GM10248 (cell line): ENCODE measurements at places on chromosomes 2 and 18.

DNA sequence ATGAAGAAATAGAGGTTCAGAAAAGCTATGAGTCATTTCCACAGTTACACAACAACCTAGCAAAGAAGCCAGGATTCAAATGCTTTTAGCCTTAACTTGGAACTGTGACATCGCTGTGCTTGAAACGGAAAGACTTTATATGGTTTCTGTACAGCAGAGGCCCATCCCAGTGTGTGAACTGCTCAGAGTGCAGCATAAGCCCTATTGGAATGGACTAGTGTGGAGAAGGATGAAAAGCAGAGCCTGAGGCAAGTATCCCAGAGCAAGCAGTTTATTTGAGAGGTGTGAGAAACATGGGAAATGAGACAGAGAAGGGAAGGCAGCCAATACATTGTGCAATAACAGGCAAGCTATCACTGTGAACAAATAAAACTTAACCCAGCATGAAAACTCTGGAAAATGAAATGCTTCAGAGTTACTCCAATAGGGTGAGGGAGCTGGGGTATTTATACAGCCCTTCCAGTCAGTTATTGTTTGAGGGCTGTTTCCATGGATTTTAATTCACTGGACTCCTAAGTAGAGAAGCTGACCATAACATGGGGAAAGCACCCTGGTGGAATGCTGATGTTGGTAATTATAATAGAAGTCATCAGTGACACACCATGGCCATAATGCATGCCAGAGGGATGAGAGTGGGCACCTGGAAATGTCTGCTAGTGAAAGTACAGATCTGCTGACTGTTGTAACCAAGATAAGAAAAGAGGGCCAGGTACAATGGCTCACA is 254.0 kb upstream of the POU3F3 start:
- DNase-seq: no peak

GRCh38 chr2:167874812-167875211 is 372.6 kb downstream of the STK39 start:
- DNase-seq: no peak

DNA sequence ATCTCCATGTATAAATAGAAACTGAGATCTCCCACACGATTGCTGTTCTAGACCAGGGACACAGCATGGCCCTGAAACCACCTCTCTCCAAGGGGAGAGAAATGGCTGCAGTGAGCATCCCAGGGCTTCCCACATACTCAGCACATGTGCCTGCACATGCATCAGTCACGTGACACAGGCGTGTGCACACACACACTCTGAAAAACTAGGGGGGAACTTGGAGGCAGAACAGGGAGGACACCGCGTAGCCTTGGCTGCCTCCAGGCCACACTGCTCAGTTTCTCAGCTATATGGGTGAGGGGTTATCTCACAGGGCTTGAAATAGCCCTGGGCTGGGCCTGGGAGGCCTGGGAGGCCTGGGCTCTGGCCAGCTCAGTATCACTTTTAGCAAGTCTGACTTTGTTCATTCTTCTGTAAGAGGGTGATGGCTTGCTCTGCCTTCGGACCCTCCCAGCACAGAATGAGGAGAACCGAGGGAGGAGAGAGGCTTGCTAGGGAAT is 66.9 kb downstream of the EMX1 start:
- no peak for DNase-seq

DNA sequence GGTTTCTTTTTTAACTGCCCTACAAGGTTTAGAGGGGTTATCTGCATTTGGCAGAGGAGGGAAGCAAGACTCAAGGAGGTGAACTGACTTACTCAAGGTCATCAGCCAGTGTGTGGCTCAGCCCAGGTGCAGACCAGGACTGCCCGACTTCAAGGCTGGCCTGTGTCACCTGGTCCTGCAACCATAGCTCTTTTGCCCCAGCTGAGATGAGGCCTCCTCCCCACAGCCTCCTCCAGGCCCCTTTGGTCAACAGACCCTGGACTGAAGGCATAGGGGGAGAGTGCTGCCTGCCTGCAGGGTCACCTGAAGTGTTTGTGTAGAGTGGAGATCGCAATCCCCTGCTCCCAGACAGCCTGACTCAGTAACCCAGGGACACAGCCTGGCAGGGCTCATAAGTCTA is 168.5 kb upstream of the GLI2 start:
- DNase-seq: no peak

DNA sequence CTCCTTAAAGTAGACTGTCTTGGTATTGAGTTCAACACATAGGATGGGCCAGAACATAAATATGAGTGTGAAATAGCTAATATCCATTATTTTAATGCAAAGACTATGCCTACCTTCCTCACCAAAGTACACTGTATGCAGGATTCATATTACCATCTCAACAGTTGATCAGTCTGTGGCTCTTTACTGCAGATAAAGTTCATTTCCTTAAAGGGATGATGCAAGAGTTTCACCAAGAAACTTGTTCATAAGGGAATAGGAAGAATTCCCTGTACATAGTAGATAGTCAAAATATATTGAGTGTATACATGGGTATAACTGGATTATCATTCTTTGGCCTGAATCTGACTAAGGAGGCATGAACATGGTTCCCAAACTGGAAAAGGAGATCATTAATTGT is 35.0 kb downstream of the MARS2 start:
- no peak for DNase-seq

GRCh38 chr18:8142131-8142711 is 467.0 kb upstream of the RAB12 start:
- no peak for DNase-seq

DNA sequence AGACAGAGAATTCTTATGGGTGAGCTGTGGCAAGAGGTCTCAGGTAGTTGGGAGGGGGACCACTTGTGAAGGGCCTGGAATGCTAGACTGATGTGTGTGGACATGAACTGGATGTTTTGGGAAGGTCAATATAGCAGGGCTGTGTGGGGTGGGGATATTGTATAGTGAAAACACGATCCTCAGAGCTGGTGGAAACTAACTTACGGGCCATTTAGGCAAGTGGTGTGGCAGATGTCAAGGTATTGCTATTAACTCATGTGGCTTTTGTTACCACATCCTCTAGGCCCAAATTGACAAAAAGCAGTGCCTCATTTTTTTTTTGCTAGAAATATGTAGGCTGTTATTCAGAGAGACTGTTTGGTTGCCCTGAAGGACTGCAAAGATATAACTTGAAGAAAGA is 8.0 kb upstream of the GALNT1 start:
- DNase-seq: no peak

GRCh38 chr2:10716581-10716980 is 4.8 kb upstream of the ATP6V1C2 start:
- no peak for DNase-seq

DNA sequence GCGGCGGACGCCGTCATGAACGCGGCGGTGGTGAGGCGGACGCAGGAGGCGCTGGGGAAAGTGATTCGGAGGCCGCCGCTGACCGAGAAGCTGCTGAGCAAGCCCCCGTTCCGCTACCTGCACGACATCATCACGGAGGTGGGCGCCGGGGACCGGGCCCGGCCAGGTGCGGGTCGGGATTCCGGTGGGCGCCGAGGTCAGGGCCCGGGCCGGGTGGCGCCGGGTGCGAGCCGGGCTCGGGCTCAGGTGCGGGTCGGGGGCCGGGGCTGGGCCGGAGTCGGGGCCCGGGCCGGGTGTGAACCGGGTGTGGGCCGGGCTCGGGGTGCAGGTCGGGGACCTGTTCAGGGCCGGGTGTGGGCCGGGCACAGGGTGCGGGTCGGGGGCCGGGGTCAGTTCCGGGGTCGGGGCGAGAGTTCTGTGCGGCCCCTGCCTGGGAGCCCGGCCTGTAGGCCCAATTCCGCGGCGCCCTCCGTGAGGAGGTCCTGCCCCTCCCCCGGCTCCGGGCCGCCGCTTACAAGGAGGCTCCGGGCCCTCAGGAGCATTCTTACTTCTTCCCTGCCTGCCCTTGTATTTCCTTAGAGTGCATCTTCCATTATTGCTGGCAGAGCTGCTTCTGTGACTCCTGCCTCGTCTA is 447 bp downstream of the TRAF3IP1 start:
- peak; percentile 29 for DNase-seq

DNA sequence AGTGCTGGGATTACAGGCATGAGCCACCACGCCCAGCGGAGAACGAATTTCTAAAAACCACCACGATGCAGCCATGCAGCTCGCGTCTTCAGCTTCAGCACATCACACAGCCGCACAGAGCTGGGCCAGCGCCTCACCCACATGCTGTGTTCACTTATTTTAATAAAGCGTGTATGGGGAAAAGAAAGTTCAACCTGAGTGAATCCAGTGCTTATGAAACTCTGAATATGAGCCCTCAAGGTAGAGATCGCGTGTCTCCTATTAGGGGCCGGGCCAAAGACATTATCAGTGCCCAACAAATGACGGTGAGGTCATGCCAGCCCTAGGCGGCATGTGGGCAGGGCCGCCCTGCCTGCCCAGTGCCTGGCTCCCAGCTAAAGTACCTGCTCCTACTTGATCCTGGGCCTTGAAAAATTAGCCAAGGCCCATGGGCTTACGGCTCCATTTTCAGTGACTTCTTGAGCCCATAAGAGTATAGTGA is 44.3 kb downstream of the SPRED2 start:
- peak; percentile 53 for DNase-seq

DNA sequence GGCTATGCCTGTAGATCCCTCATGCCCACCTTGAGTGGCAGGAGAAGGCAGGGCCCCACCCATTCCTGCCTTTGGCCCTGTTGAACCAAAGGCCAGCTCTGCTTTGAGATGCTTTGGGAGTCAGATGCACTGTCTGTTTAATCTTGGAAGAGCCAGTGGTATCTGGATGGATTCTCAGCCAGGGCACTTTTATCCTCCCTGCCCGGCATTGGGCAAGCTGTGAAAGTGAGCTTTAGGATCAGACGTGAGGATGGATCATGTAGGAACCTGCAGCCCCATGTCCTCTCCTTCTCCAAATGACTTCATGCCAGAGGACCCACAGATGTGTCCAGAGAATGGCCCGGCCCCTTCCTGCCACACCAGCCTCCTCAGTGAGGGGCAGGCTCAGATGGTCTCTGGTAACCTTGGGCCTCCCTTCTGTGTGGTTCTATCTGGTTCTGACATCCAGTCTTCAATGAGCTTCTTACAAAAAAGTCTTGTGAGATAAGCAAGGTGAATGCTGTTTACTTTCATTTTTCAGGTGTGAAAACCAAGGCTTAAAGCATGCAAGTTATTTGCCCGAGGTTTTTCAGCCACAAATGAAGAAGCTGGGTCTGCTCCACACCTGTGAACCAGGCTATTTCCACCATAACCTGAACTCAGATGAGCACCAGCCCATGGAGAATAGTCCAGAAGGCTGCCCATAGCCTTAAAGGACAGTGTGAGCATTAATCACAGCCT is 123.8 kb downstream of the KCTD1 start:
- no peak for DNase-seq

DNA sequence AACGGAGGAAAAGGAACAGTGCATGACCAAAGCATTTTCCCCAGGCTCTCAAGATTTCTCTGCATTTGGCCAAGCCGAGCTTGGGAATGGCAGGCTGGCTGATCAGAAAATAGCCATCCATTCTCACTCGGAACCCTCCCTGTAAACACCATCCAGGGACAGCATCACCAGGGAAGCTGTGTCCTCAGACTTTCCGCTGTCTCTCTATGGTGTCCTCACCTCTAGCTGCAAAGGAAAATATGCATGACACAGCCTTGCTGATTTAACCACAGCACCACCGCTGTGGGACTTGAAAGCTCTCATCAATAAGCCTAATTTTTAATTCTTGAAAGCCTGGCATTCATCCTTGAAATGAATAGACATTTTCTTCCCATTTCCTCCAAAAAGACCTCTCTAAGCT is 311.7 kb downstream of the EIPR1 start:
- no peak for DNase-seq

GRCh38 chr2:31446848-31447247 is 32.3 kb upstream of the XDH start:
- no peak for DNase-seq

GRCh38 chr2:85788603-85789002 is 34.8 kb downstream of the ATOH8 start:
- no peak for DNase-seq

- no peak for DNase-seq
Measured at GRCh38 chr18:8091035-8091434, 518.2 kb upstream of the RAB12 start.

GRCh38 chr2:106618614-106619013 is 131.4 kb downstream of the CD8B2 start:
- DNase-seq: no peak

GRCh38 chr18:45361125-45361851 is 254.0 kb upstream of the SLC14A2 start:
- DNase-seq: no peak

DNA sequence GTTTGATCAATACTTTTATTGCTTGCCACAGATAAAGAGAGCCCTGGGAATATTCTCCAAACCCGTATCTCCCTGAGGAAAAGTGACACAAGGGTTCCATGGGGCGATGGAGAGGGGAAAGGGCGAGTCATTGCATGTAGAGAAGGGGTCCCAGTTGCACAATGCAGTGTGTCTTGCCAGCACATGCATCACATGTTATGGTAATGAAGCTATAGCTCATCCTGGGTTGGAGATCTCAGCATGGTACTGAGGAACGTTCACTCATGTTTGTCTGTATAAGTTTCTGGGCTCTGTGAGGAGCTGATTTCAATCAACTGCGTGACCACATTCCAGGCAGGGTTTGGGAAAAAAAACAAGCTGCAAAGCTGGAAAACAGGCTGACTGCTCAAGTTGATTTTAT is 220.7 kb upstream of the MC4R start:
- DNase-seq: no peak

DNA sequence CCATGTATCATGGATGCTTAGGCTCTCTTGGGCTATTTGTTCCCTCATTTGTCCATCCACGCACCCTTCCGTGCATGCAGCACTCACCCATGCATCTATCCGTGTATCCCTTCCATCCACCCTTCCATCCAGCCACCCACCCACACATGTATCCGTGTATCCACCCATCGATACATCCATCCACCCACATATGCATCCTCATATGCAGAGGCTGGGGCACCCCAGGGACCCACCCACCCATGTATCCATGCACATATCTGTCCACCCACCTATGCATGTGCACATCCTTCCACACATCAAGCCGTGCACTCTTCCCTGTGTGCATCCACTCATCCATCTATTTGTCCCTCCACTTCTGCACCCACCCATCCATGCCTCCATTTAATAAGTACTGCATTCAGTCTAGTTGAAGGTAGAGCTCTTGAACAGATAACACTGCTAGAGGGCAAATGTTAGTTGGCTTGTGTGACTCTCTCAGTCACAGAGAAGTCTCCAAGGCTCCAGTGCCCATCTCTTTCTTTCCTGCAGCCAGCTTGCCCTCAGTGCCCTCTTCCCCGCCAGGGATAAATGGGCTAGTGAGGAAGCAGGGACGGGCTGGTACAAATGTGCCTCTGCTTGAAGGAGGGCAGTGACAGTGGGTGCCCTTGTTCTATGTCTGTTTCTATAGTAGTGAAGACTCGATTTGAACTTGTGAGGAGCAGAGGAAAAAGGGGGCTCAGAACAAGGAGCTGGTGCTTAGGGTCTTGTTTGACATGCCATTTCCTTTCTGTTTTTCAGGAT is 61.5 kb downstream of the EMILIN2 start:
- DNase-seq: no peak

GRCh38 chr2:15750822-15751329 is 159.2 kb downstream of the DDX1 start:
- DNase-seq: no peak

DNA sequence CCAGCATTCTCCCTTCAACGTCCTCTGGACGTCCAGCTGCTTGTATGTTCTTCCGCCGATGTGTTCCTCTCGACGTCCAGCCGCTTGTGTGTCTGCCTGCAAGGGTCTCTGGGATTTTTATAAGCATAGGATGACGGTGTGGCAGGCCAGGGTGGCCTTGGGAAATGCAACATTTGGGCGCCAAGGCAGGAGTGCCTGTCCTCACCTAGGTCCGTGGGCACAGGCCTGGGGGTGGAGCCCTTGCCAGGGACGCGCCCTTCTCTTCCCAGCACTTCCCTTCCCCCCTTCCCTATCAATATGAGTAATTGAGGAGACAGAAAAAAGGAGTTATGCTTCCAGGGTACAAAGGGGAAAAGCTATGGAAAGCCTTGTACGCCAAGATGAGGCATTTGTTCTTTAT is 6.4 kb downstream of the NLRC4 start:
- DNase-seq: no peak
